Esophagus squamous epithelium (tissue), 5 donors: ENCODE measurements at places on chromosomes 12 and 14.

GRCh38 chr12:104507672-104508071, 50.9 kb downstream of the CHST11 start:
- no peak for DNase-seq

DNA sequence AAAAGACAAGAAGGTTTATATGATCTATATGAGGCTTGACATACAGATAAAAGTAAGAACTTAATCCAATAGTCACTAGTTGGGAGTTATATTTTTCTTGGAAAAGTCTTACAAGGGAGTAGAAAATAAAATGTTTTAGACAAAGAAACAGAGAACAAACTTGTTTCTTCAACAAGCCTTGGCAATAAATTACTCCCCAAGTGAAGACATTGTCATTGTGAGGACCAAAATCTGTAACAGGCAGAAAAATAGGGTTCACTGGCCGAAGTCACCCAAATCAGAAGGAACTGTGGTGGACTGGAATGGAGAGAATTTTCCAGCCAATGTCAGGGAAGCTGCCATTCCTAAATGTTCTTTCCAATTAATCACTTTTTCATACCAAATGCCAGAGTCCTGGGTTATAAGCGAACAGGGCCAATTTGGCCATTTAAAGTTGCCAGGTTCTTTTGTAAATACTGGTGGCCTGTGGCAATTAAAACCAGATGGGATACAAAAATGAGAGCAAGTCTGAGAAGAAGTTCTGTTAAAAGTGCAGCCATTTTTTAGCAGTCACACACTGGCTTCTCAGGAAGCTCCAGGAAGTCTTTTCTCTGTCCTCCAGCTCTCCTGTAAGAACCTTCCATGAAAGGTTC, 117.3 kb upstream of the OVCH1 start:
- DNase-seq, result no peak

DNA sequence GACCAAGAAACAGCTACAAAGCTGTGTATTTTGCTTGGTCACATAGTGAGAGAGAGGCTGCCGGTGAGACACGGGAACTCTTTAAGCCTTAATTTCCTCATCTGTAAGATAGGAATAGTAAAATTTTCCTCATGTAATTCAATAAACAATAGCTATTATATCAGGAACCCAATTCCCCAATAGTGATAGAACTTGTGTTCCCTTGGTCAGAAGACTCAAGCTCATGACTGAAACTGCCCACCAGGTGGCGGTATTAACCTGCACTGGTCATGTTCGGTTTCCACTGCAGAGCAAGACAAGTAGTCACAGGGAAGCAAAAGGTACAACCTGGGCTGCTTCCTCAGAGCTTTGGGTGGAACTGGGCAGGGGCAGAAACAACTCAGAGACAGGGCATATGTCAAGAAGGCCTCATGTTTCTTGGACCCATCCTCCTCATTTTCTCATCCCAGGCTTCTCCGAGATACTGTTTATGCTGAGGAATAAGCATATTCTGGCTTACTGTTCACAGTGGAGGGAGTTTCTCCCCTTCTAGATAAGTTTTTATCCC, 4.2 kb upstream of the AJUBA start:
- peak; percentile 19 for DNase-seq

GRCh38 chr12:104181313-104181712, 34.3 kb upstream of the TXNRD1 start:
- DNase-seq, result no peak

- DNase-seq, result no peak
These were observed 86.3 kb downstream of the KIF26A start for GRCh38 chr14:104224506-104225277.

- DNase-seq, result no peak
These were observed 205.4 kb upstream of the SEL1L start for GRCh38 chr14:81738946-81739659.

- no peak for DNase-seq
These were observed 958.8 kb upstream of the TMEM132C start for GRCh38 chr12:127308148-127308547.

DNA sequence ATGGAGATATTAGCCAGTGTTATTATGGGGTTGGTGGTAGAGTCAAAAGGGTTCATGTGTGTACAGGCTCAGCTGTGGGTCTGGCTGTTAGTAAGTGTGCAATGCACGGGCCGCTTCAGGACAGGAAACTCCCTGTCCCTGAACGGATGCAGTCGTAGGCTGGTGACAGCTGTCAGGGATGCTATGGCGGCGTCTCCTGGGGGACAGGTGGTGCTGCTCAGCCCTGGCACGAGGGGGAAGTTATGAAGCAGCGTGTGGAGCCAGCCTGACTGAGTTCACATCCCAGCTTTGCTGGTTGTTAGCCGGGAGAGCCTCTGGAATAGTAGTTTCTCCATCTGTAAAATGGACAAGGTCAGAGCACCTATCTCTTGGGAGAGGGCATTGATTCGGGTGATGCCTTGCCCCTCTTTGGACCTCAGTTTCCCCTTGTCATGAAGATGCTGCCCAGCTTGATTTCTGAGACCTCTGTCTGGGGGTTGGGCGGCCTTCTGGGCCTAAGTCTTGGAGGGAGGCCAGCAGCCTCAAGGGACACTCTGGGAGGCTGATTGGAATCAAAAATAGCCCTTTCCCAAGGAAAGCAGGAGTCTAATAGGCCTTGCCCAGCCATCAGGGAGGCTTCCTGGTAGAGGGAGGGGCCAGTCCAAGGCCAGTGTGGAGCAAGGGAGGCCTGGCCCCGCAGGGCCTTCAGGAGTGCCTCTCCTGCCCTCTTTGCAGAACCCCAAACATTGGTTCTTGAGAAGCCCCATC, 7.1 kb downstream of the ASB2 start:
- DNase-seq, result no peak

GRCh38 chr12:19916196-19916753, 452.1 kb upstream of the PDE3A start:
- no peak for DNase-seq

DNA sequence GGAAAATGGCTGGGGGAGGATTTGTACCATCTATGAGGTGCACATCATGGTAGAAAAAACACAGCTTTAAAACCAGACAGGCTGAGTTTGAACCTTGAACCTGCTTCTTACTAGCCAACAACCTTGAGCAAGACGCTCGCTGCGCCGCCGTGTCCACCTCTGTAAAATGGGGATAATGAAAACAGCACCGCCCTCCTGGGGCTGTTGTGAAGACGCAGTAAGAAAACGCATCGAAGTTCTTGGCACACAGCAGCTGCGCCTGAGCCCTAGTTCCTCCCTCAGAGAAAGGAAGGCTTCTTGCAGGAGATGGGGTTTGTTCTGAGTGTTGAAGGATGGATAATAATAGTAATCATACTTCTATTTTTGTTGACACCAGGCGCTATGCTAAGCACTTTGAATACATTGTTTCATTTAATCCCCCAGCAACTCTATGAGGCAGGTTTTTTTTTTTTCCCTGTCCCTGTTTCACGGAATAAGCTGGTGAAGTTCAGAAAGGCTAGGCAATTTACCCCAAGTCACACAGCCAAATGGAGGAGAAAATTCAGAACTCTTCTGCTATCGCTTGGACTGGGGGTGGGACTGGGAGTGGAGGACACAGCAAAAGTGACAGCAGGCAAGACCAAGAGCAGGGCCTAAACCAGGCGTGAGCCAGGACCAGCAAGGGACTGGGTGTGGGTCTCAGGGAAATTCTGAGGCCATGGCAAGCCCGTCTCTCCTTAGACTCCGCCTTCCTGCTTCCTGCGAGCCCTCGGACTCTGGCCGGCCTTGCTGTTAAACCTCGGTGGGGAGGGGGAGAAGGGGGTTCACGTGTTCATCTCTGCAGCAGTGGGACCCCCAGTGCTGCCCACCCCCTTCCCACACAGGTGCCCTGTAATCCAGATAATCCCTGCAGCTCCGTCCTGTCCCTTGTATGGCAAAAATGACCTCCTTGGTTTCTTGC, 97.5 kb downstream of the LRRC74A start:
- DNase-seq, result no peak
